ENCODE measurements at places on chromosomes 1 and 21.

DNA sequence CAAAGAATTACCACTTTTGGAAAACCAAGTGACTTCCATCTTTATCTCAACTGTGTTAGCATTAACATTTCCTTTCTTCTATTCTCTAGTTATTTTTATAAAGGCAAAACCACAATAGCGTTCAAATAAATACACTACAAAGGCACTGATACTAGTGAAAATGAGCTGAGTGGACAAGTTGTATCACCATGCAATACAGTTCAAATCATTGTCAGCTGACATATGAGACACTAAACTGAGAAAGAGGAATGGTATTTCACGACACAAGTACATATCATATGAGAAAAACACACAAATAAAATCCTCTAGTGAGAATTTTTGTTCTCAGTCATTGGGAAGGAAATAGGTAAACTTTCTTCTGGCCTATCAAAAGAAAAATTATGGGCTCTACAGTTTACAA is 26.2 kb downstream of the ENAH start:
- DNase-seq: no peak

GRCh38 chr1:227077783-227078182 is 137.7 kb downstream of the COQ8A start:
- no peak for DNase-seq

GRCh38 chr1:17438318-17439249 is 893 bp downstream of the RCC2 start:
- no peak for DNase-seq

- DNase-seq: no peak
Measured at GRCh38 chr1:106447466-106447865, 609.0 kb upstream of the PRMT6 start.

DNA sequence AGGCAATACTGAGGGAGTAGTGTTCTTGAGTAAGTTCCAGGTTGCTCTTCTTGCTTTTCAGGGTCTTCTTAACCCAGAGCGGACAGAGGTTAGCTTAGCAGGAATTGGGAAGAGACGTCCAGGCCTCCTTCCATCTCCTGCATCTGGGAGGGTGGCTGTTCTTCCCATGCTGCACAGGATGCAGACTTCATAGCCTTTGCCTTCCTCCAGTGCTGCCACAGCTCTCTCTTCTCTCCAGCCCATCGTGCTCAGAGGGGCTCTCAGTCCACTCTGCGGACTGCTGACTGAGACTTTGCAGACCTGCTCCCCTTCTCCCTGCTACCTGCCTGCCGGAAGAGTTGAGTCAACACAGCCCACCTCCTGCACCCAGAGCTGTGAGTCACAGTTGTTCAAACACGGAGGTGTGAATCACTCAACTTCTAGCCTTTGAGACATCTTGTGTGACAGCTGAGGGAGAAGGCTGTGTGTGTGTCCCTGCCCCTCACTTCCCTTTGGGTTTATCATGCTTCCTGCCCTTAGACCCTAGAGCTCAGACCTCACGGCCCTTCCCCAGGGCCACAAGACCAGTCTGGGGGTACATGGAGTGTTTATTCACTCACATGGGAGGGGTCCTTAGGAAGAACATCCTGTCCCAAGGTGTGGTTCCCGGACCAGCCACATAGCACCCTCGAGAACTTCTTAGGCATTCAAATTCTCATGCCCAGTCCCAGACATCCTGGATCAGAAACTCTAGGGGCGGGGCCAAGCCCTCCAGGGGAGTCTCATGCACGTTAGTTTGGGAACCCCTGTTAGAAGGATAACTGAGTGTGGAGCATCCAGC is 158.3 kb upstream of the CACNA1E start:
- no peak for DNase-seq

DNA sequence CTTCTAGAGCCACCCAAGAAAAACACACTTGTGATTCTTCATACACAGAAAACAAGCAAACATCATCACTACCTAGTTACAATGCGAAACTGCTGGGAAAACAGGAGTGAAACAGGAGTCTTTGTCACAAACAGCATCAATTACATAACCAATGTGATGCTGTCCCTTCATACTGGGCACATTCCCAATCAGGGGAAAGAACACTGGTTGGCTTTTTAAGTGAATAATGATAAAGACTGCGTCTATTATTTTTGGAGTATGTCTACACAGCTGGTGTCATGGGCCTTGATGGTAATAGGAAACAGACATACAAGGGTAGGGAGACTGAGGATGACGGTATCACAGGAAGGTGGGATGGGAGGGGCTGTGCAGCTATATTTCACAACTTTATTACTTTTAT is 43.3 kb downstream of the SIPA1L2 start:
- no peak for DNase-seq

GRCh38 chr1:203076031-203076511 is 9.7 kb downstream of the MYOG start:
- no peak for DNase-seq

DNA sequence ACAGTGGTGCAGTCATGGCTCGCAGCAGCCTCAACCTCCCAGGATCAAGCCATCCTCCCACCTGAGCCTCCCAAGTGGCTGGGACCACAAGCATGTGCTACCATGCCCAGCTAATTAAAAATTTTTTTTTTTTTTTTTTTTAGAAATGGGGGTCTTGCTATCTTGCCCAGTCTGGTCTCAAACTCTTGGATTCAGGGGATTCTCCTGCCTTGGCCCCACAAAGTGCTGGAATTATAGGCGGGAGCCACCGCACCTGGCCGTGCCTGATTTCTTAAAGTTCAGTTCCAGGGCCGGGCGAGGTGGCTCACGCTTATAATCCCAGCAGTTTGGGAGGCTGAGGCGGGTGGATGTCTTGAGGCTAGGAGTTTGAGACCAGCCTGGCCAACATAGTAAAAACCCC is 6.4 kb downstream of the THAP3 start:
- no peak for DNase-seq

DNA sequence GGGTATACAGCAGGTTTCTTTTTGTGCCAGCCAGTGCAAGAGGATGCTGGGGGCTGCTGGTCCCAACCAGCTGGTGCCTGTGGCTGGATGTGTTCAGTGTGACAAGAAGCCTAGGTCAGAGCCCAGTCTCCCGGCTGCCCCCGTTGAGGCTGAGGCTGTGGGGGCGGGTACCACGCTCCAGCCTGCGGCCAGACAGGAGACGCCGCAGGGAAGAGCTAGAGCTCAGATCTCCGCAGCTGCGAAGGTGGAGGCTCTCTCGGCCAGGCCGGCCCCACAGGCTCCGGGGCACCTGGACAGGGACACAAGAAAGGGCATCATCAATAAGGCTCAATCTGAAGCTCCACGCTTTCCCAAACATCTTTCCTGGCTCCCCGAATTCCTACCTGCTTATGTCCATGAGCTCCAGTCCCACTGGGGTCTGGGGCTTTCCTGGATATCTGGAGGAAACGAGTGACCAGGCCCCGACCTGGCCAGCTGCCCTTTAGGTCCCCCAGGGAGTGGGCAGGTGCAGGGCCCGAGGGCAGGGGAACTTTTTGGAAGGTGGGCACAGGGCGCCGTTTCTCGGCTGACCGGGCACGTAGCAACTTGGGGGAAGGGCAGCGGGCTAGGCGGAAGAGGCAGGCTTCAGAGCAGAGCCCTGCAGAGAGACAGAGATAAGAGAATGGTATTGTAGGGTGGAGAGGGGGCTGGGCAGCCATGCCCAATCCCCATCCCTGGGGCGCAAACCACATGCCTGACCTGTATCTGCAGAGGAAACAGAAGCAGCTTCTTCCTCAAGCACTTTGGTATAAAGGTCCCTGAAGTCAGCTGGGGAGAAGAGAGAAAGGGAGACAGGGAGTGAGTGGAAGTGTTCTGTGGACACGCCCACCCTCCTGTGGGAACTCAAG is 7.4 kb downstream of the ENTREP3 start:
- no peak for DNase-seq

GRCh38 chr1:175893192-175893591 is 149.8 kb upstream of the TNR start:
- no peak for DNase-seq

DNA sequence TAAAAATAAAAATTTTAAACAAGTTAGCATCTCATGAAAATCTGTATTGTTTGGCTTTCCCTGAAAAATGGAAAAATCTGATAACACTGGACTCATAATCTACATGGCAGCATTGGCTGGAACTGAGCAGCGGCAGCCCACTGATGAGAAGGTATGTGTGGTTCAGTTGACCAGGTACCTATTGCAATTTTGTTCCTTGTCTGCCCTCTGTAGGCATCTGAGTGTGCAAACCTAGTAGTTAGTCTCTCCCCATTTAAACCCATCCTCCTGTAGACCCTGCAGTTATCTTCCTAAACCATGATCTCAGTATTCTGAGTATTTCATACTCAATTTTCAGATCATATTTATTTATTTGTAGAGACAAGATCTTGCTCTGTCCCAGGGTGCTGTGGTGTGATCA is 59.4 kb upstream of the SERBP1 start:
- DNase-seq: no peak
